ENCODE measurements at places on chromosomes 4 and X.

DNA sequence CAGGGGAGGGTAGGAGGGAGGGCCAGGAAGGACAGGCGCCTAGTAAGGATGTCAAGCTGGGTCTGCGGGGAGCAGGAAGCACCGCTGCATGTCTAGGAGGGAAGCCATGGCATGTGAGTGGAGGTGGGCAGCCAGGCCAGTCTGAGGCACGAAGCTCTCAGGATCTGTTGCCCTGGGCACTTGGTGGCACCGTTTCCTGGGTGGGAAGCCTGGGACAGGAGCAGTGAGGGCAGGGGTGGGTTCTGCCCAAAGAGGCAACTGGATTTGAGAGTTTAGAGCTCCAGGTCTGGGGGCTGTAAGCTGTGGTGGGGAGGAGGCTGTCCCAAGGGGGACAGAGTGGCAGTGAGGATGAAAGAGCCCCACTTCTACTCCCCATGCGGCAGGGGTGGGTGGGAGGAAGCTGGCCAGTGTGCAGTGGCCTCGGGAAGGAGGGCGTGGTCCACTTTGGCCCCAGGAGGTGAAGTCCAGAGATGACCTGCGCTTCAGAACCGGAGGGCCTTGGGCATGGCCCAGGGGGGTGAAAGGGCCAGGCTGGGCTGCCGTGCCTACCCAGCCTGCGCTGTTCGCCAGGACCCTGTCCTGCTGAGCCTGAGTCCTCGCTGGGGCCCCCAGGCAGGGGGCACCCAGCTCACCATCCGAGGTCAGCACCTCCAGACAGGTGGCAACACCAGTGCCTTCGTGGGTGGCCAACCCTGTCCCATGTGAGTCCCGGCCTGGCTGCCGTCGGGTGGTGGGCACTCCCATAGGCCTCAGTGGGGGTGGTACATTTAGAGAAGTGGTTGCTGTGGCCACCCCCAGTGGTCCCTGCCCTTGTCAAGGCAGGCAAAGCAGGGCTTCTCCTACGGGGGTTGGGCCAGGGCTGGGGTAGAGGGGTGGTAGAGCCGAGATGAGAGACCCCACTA is 8.3 kb upstream of the SRPK3 start:
- DNase-seq = no peak

DNA sequence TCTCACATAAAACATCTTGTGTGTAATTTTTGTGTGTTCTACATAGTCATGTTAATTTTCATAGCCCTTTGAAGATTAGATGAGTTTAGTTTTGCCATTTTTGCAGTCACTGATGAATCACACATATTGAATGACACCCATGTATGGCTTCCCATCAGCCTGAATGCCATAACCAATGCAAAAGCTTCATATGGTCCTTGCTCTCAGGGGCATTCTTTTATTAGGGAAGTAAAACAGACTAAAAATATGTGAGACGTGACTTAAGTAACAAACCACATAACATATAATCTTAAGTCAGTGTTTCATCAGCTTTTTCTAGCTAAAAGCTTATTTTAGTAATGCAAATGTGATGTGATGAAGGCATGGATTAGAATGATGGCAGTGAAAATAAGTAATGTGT is 8.2 kb downstream of the SLC25A4 start:
- DNase-seq = no peak

- no peak for DNase-seq
These were observed 9.9 kb downstream of the MXD4 start for GRCh38 chr4:2251795-2252529.

DNA sequence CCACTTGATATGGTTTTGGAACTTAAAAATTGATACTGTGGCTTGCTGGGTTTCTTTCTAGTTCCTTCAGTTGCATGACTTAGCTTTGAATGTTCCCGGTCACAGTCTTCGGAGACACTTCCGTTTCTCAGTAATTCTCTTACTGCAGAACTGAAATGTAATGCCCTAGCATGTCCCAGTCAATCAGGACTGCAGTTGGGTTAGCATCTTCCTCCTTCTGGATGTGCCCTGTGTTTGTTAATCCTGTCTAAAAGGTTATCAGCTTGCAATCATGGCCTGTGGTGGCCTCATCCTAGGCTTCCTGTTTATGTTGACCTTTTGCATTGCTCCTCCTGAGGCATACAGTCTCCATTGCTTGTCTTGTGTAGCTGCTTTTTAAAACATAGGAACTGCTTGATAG is 275.9 kb downstream of the ARHGAP10 start:
- DNase-seq = no peak

DNA sequence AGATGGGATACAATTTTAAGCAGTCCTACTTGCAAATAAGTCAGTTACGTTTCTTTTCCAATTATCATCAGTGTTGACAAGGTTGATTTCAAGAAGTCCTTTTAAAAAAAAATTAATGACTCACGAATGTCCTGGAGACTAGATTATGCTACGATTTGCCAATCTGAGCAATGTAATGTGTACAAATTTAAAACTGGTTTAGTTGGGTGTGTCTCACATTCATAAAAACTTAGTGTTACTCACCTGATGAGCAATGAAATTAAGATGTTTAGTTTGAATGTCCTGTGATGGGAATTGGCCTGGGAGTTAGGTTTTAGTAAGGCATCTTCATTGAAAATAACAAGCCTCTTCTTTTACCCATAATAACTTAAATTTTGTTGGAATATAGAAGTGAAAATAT is 136.7 kb upstream of the POF1B start:
- DNase-seq = no peak

DNA sequence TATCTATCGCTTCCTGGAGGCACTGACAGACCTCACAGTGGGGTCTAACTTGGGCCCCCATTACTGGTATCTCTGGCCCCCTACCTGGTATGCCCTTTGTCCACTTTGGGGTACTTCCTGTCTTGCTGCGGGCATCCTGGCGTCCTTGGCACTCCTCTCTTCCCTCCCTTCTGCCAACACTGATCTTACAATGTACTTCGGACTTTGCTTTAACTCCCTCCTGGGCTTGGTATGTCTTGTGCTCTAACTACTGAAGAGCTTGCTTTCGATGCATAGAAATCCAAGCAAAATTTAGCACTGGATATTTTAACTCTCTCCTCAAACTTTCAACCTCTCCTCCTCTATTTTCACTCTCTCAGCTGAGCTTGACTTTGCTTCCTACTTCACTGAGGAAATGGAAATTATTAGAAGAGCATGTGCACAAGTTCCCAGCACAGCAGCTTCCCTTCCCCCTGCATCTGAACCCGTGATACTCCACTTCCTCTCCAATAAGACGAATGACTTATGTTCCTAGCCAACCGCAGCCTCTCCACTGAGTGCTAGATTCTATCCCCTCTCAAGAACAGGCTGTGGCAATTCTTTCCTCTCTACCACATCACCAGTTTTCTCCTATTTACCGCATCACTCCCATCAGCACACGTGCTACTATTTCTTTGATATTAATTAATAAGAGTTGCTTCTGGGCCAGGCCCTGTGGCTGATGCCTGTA is 52.9 kb downstream of the SUPT20HL2 start:
- peak; percentile 84 for DNase-seq

GRCh38 chr4:10925996-10926395 is 241.4 kb upstream of the CLNK start:
- no peak for DNase-seq

DNA sequence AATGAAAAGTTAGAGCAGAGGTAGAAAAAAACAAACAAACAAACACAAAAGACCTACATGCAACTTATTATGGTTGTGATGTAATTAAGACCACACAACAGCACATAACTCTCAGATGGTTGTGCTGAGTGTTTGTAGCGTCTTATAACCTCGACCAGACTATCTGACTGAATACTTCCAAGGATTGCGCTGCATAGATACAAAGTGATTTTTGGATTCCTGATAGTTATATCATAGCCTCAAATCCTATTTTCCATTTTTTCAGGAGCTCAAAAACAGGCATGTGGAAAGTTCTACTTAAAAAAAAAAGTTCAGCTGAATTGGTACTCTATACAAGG is 236.1 kb downstream of the SPRY1 start:
- no peak for DNase-seq

DNA sequence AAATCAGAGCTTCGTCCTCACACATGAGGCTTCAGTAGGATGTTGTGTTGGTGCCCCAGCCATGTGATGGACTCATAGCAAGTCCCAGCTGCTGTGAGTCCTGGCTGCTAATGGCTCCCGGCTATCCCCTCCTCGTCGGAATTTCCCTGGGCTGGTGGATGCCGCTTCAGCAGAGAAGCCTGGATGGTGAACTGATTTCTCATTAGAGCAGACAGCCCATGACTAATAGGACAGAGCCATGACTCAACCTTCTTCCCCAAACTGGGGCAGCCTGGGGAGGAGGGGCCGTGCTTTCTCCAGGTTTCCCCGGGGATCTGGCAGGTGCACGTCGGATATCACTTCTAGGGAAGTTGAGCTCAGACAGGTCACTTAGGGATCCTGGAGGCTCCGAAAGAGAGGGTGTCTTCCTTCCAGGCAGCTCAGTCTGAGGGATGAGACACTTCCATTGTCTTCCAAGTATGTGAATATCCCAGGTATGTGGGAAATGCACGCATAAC is 112.7 kb downstream of the ASMT start:
- no peak for DNase-seq

DNA sequence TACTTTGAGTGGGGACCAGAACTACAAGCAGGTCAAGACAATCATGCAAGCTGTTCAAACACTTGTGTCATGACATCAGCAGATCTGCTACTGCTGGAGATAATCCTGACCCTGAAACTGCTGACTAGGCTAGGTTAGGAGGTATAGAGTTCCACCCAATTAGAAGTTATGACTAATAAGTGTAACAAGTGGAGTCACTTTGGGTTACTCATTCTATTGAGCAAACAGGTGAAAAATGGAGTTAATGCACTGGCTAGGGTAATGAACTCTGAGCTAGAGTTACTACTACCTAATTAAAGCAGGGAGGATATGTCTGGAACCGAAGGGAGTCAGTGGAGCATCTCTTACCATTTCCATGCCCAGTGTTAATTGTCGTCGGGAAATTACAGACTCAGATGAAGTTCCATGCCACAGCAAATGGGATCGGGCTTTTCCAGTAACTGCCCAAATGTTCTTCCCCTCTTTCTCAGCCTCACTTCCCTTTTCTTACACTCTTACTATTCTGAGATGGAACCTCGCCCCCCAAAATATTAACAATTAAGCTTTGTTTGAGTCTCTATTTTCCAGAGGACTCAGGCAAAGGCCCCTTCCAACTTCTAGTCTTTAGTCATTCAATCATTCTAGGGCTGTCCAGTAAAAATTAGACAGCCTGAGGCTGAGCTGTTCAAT is 19.8 kb upstream of the MANBA start:
- DNase-seq = peak; percentile 92

DNA sequence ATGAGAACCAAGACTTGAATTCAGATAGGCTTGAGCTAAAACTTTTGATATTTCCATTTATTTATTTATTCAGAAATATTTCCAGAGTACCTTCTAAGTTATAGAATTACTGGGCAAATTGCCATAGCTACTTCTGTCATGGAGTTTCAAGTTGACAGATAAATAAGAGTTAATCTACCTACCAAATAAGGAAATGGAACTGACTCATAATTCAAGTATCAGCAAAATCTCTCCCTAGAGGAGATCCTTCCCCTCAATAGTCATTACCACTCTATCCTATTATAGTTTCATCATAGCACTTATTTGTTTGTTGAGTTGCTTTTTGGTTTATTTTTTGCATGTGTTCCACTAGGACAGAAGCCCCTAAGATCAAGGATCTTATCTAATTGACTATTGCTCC is 48.8 kb upstream of the CCSER1 start:
- DNase-seq = no peak

- peak; percentile 24 for DNase-seq
These were observed 1.7 kb upstream of the USP27X start for GRCh38 chrX:49877397-49878101.

DNA sequence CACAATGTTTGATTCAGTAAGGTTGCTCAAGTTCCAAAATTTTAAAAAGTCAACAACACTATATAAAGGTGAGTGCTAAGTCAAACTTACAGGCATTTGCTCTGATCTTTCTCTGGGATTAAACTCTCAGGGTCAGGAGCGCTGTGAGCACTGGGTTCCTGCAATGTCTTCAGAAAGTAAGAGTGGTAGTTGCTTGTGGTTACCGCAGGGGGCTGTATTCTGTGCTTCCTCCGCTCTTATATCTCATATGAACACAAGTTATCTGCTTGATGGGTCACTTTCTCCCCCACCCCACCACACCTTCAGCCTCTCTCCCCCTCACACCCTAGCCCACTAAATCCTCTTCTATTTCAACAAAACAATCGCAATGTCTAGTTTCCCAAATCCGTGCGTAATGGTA is 116.4 kb upstream of the IGSF1 start:
- DNase-seq = no peak

DNA sequence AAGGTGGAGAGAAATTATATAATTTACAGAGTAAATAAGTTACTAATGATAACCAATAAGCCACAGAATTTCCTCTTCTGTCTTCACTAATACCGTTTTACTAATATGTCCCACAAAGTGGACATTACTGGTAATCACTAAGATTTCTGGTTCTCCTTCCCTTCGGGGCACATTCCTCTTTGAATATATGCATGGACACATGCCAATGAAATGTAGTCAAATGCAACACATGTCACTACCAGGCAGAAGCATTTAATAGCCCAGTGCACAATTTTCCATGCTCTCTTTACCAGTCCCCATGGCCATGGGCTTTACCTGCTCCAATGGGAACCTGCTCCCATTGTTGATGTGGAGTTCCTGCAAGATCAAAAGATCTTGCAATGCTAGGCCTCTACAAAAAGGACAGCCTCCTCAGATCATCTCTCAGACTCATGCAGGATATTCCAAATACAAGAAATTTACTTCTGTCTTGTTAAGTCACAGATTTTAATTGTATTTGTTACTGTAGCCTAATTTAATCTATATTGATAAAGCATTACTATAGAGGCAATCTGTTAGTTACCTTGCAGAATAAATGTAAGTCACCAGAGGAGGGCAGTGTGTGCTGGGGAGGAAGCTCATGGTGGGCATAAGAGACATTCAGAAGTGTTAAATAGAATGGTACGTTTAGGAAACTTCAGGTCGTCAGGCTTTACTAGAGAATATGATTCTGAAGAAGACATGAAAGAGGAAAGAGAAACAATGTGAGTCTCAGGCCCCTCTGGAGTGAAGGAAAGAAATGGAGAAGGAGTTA is 37.1 kb upstream of the INPP4B start:
- DNase-seq = peak; percentile 46

GRCh38 chr4:75249739-75250138 is 264.5 kb downstream of the RCHY1 start:
- DNase-seq = no peak

GRCh38 chrX:38882894-38883626 is 81.8 kb downstream of the MID1IP1 start:
- no peak for DNase-seq

DNA sequence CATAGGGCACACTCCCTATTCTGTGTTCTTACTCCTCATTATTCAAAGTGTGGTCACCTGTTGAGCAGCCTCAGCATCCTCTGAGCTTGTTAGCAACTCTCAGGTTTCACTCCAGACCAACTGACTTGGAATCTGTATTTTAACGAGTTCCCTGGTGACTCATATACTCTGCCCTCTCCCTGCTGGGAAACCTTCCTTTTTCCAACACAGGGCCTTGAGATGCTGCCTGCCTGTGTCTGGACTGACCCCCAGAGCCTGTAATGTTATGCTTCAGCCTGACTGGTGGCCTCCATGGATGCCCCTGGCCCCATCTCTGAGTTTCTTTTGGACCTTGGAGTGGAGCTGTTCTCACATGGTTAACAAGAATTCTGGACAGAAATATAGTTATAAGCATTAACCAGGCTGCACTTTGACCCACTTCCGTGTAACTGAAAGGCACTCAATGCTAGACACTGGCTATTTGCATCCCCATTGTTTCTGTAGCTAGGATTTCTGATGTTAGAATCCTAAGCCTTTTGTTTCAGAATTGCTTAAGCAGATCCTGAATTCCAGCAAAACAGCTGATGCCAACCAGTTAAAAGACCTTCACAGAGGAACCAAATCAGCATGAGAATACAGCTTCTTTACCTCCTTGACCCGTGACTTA is 262.6 kb downstream of the STIM2 start:
- DNase-seq = peak; percentile 61

GRCh38 chr4:28211676-28212470 is 1351.2 kb downstream of the STIM2 start:
- no peak for DNase-seq

Measured in small intestine (tissue), 16 donors.